CD4-positive, CD25-positive, alpha-beta regulatory T cell (primary cell): ENCODE measurements at places on chromosomes 11 and 22. TPM values are rescaled to one million over a fixed set of nuclear protein-coding genes. Genes with fewer than 3 reads are reported as not detected.

GRCh38 chr11:8288166-8288772 lies 24.6 kb upstream of the LMO1 start:
- H3K27me3 ChIP-seq = no peaks in the 10 kb centered on the region
- H3K36me3 ChIP-seq = no peaks in the 10 kb centered on the region
- no peak overlapping the region for H3K4me3 ChIP-seq
- H3K27ac ChIP-seq = no peak overlapping the region
- no peaks in the 10 kb centered on the region for H3K4me1 ChIP-seq
- no peak for DNase-seq

- no peak for DNase-seq
- no peaks in the 10 kb centered on the region for H3K4me1 ChIP-seq
- H3K4me3 ChIP-seq = no peak overlapping the region
These were observed 62.2 kb downstream of the MORC2 start for GRCh38 chr22:30906411-30906810.

- H3K4me1 ChIP-seq = peaks cover 2% of the 10 kb centered on the region
- no peak overlapping the region for H3K27ac ChIP-seq
- DNase-seq = no peak
- no peak overlapping the region for H3K4me3 ChIP-seq
- H3K27me3 ChIP-seq = peaks cover 5% of the 10 kb centered on the region
These were observed 1.1 kb upstream of the VSIG2 start for GRCh38 chr11:124753205-124753604.

- H3K27me3 ChIP-seq = no peaks in the 10 kb centered on the region
- DNase-seq = no peak
- no peak overlapping the region for H3K27ac ChIP-seq
- H3K4me3 ChIP-seq = no peak overlapping the region
- H3K4me1 ChIP-seq = peaks cover 9% of the 10 kb centered on the region
- H3K36me3 ChIP-seq = no peaks in the 10 kb centered on the region
These were observed 10.8 kb upstream of the TPP1 start for GRCh38 chr11:6629892-6630631.

The FIBIN gene
- total RNA-seq = not detected
